HepG2 (cell line): ENCODE measurements at places on chromosomes 5 and 9. TPM values are rescaled to one million over a fixed set of nuclear protein-coding genes. Genes with fewer than 3 reads are reported as not detected.

DNA sequence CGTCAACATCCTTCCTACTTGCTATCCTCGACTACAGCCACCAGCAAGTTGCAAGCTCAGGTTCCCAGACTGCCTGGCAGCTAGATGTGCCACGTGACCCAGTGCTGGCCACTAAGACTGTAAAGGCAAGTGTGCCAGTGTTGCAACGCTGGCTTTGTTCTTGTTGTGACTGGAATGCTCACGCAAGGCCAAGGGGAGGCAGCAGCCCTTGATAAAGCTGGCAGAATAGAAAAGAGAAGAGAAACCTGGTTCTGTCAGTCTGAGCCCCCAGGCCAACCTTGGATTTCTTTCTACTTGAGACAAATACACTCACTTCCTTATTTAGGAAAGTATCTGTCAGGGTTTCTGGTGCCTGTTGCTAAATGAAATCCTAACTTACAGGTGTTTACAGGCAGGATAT is 113.0 kb downstream of the KLHL3 start:
- peak; percentile 64 for DNase-seq

DNA sequence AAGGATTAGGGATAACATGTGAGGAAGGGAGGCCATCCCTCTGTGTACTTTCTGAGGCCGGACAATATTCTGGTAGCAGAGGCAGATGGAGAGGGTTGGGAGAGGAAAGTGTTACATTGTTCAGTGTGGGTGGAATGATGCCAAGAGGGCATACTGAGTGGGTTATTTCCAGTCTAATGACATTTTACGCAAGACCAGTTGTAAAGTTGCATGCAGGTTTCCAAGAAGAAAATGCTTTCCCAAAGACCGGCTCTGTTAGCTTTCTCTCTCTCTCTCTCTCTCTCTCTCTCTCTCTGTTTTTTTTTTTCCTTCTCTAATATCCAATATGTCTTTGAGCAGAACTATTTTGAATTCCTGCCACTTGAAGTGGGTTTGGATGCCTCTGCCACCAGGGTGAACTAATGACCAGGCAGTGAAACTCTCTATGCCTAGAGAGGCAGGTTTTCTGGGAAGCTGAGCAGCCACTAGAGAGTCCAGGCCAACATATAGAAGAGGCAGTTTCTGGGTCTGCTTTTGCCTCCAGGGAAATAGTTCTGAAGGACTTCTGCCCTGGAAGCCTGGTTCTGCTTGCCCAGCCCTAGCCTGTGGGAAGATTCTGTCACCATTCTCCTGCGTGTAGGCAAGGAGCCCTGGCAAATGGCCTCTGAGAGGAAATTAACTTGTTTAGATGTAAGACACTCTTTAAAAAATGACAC is 24.4 kb upstream of the ZNF366 start:
- no peak for DNase-seq

DNA sequence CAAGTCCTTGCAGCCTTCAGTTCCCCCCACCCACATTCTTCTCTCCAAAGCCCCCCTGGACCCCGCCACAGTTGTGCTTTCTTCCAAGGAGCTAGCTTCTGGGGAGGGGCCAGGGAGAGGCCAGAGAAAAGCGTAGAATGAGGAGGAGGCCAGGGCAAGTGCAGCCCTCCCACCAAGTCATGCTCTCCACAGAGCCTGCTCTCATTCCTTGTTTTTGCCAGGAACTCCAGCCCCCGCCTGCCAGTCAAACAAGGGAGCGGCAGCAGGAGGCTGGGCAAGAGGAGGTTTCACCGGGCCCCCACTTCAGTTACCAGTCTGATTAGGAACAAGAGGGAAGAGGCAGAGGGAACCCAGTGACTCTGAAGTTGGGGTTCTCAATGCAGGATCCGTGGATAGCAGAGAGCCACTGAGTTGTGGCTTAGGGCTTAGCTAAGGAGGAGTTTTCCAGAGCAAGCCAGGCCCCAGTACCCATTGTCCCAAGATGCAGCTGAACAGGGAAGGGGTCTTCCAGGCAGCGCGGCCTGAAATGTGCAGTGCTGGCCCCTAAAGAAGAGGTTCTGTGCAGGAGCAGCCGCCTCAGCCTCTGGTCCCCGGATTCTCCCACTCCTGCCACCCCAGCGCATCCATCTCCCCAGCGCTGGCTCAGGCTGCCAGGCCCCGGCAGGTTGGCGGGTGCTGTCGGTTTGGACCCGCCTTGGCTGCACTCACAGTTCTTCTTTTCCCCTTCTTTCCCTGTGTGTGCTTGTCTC is 120.6 kb downstream of the DAB2IP start:
- no peak for DNase-seq

- DNase-seq = no peak
Observed at GRCh38 chr9:136147038-136147889, 28.6 kb upstream of the TMEM250 start.

- no peak for DNase-seq
Observed at GRCh38 chr5:68066277-68066955, 149.1 kb upstream of the PIK3R1 start.

The OR1L6 gene
- total RNA-seq = not detected in 2 replicates

GRCh38 chr5:96942078-96942477 is 6.2 kb downstream of the LNPEP start:
- DNase-seq = no peak

The INSL4 gene
- not detected in 2 replicates for total RNA-seq

DNA sequence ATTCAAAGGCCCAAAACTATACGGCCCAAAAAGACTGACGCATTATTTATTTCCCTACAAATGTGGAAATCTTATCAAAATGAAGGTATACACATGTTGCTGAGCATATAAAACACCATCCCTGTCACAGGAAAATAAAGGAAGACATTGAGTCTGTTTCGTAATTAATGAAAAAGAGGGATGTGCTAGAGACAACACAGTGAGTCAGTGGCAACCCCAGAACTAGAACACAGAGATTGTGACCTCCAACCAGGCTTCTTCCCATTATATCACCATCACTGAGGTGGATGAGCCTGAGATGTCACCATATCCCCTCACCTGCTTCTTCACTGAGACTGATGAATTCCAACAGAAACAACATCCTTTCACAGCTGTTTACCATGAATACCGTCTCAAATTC is 3.8 kb downstream of the NDUFA8 start:
- DNase-seq = no peak

GRCh38 chr5:94503677-94504076 is 114.7 kb downstream of the KIAA0825 start:
- DNase-seq = no peak

The KLF9 gene
- total RNA-seq = 5.7 and 7.2 TPM in 2 replicates

- DNase-seq = no peak
Observed at GRCh38 chr5:109003928-109004327, 256.2 kb downstream of the FER start.

DNA sequence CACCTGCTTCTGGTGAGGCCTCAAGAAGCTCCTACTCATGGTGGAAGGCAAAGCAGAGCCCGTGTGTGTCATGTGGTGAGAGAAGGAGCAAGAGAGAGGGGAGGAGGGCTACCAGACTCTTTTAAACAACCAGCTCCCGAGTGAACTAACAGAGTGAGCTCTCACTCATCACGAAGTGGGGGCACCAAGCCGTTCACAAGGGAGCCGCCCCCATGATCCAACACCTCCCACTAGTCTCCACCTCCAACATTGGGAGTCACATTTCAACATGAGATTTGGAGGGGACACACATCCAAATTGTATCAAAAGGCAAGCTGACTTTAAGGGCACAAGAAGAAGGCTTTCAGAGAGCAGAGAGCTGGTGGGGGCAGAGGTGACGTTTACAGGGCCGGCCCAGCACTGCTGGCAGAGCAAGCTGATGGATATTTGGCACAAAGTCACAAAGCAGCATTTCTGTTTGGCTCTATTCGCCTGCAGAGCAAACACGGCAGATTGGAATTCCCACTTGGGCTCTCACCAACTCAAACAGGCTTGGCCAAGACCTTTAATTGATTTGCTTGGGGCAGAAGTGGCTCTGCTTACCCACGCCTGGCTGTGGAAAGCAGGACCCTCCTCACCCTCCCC is 20.0 kb downstream of the PITX1 start:
- peak; percentile 23 for DNase-seq

DNA sequence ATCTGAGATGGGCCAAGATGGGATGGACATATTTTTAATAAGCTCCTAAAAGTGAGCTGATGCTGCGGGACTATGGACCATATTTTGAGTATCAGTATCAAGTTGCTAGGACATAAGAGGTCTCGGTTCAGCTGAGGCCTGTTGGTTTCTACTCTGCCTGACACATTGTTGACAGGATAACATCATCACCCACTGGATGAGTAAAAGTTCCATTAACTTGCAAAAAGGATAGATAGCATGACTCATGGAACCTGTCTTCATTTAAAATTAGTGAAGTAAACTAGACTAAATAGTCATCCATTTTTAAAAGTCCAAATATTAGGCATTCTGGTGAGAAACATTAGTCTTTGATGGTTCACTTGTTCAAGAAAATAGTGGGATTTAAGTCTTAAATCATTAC is 33.3 kb downstream of the PARP8 start:
- DNase-seq = no peak

DNA sequence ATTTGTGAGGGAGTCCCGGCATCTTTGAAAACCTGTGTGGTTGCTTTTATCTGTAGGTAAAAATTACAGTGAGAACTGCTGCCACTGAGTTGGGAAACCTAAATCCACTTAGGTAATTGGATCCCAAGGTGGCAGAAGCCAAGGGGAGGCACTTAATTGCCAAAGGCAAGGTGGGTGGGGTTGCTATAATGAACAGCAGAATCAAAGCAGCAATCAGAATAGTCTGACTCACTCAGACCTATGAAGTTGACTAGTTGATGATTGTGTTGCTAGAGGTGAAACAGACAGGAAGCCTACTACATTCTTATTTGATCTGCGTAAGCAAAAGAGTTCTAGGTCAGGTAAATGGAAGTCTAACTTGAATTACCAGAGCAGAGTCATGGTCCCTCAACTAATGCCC is 17.3 kb upstream of the BICD2 start:
- no peak for DNase-seq

GRCh38 chr5:151262532-151262931 is 9.5 kb downstream of the GM2A start:
- no peak for DNase-seq

GRCh38 chr5:116539222-116539621 is 35.4 kb downstream of the SEMA6A start:
- DNase-seq = no peak

- DNase-seq = no peak
Observed at GRCh38 chr5:143433670-143434069, 30.2 kb upstream of the NR3C1 start.

DNA sequence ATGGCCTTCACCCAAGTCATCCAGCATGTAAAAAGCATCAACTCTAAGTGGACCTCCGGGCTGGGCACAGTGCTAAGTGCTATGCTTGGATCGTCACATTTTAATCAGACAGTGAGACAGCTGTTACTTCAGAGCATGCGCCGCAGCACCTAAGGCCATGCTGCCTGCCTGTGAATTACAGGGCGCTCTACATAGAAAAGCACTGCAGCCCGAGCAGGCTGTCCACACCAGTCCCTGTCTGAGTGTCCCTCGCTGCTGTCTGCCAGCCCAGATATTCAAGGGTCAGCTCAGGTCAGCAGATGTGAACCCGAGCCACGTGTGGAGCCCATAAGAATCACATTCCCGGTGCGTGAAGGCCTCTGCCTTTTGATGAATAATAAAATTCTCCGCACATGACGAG is 37.1 kb downstream of the AK8 start:
- no peak for DNase-seq

- no peak for DNase-seq
Observed at GRCh38 chr9:81718244-81718643, 28.9 kb upstream of the TLE1 start.

DNA sequence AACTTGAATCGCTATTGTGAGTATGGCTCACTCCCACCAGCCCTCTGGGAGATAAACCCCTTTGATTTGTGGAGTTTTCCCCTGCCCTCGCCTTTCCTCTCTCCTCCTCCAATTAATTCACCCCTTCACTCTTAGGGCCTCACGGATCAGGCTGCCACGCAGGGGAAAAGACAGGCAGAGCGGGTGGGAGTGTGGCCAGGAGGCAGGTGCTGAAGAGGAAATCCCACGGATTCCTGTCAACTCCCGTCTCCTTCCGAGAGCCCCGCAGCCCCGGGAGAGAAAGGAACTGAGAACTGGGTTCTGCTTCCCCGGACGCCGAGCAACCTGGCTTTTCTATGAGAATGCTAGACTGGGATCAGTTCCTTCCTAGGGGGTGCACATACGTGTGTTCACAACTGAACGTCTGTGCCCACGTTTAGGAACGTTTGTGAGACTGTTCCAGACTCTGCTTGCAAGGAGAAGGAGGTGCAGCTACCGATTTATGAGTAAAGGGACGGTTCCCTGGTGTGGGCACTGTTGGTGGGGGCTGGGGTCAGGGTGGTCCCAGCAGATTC is 314.5 kb upstream of the TLE4 start:
- no peak for DNase-seq

The HRH2 gene
- total RNA-seq = not detected in 2 replicates

The RAPGEF1 gene
- total RNA-seq = 21.2 and 21.7 TPM in 2 replicates

The INSL6 gene
- total RNA-seq = not detected in 2 replicates

The CCL21 gene
- total RNA-seq = not detected in 2 replicates

The SPOCK1 gene
- 0.18 TPM in 1 of 2 replicates, not detected in the other for total RNA-seq

DNA sequence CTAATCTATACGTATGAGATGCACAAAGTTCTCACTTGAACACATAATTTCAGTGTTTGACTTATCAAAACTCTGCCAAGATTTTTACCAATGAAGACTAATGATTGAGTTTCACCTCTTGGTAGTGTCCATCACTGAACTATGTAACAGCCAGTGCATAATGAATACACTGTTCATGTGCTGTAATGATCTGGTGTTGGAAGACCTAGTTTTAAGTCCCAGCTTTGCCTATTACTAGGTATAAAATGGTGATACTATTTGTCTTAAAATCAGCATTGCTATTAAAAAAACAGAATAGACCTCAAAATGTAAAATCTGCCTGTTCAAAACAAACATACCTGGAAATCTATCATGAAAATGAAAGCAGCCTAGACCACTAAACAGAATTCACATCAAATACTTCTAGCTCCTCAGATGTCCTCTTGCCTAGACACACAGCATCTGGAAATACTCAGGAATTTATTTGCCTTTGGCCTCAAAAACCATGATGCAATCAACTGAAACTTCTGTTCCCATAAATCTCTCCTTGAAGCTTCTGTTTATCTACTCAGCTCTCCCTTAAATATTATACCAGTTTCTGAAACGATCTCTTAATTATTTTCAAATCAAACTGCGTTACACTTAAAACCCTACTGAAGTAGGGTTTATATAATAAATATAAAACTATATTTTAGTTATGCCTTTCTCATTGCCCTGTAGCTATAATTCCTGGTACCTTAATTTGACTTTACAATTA is 38.1 kb downstream of the MRPS27 start:
- peak; percentile 35 for DNase-seq

The RASGRF2 gene
- total RNA-seq = 23.6 and 24.6 TPM in 2 replicates

The CDC20B gene
- not detected in 2 replicates for total RNA-seq
